ENCODE measurements at places on chromosomes 6 and 20. TPM values are rescaled to one million over a fixed set of nuclear protein-coding genes. Genes with fewer than 3 reads are reported as not detected.

CBLN4 gene
- not detected for total RNA-seq

ADTRP gene
- 0.38 TPM for total RNA-seq

OLIG3 gene
- not detected for total RNA-seq

DNA sequence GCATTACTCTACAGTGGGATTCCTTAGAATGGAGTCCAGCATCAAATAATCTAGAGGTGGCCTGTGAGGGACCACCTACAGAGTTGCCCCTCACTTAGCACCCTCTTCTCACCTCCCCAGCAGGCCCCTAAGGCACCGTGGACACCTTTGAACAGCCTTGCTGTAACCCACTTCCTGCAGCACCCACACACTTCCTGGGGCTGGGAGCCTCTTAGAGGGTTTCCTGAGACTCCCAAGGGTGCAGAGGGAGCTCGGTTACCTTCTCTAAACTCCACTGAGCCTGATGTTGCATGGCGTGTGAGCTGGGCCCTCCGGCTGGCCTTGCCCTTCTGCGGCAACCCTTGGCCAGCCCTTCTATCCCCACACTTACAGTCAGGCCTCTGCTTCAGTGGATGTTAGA lies 7.3 kb upstream of the SIRPG start:
- no peak for DNase-seq

GRCh38 chr6:26225848-26226578 lies 138.8 kb downstream of the HFE start:
- DNase-seq = no peak

SGK2 gene
- under 0.01 TPM for total RNA-seq

EPB41L2 gene
- 78.8 TPM for total RNA-seq

DNA sequence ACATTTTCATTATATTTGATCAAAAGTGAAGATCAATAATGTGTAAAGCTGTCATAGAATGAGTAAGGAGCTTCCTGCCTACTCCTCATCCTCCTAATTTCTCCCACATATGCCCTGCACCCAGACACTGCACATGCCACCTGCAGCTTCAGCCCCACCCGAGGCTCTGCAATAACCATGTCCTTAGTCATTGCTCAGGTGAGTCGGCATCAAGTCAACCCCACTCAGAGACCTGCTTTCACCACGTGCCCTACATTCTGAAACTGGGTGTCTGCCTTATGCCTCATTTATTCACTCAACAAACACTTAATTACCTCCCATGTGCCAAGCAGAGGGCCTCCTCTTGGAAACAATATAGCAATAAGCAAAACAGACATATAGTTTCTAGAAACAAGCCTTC lies 15.4 kb upstream of the TNFAIP3 start:
- no peak for DNase-seq

OXT gene
- not detected for total RNA-seq

DNA sequence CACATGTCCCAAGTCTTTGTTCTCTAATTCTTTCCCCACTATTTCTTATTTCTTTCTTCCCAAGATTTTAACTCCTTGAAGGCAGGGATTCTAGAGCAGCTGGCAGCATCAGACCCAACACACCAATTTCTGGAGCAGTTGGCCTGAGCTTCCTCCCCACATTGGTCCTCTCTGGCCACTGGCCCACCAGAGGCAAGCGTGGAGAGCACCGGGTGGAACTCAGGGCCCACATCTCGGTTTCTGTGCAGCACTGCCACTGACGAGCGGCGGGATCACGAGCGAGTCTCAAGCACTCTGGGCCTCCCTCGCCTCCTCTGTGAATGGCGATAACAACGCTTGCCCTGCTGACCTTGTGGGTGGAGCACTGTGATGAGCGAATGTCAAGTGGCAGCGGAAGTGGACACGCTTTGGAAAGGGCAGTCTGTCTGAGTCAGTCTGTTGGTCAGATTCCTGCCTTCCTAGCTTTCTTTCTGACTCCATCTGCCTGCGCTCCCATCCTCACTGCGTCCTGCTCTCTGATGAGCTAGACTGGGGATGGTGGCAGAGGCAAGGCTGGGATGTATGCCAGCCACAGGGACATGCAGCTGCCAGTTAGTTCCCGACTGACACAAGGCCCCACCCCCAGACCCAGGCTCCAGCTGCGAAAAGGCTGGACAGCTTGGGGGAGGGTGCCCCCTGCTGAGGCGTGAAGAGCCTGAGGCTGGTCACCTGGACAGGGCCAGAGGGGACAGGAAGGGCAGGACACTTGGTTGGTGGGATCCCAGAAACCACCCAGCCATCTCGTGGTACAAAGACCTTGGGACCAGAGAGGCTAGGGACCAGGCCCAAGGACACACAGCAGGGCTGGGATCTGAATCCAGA lies 4.5 kb upstream of the SPDEF start:
- DNase-seq = peak; percentile 55

DNA sequence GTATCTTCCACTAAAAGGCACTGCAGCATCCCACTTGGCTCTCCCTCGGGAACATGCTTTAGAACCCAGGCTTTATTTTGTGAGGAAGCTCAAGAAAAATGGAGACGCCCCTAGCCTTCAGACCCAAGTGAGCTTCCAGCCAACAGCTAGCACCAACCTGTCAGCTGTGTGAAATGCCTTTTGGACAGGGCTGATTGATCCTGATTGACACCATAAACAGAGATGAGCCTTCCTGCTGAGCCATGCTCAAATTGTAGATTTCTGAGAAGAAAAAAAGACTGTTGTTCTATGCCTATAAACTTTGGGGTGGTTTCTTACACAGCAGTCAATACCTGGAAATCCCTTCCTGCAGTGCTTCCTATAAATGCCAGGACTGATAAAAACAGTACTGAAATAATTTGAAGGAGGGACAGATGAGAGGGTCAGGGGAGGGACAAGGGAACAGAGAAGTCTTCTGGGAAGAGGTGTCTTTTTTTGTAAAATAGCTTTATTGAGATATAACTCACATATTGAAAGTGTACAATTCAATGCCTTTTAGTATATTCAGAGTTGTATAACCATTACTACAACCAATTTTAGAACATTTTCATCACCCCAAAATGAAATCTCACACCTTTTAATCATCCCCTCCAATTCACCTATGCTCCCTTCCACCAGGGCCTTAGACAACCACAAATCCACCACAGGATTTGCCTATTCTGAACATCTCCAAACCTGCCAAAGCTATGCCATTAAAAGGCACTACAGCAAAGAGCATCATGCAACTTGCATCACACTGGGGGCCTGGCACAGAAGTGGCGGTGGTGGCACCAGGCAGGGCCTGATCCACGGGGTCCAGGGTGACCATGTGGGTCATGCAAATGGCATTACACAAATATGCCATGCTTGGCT lies 2.7 kb upstream of the STK4 start:
- no peak for DNase-seq

PRPH2 gene
- 0.38 TPM for total RNA-seq

GRCh38 chr20:61311656-61312387 lies 59.8 kb downstream of the CDH4 start:
- DNase-seq = no peak

DNA sequence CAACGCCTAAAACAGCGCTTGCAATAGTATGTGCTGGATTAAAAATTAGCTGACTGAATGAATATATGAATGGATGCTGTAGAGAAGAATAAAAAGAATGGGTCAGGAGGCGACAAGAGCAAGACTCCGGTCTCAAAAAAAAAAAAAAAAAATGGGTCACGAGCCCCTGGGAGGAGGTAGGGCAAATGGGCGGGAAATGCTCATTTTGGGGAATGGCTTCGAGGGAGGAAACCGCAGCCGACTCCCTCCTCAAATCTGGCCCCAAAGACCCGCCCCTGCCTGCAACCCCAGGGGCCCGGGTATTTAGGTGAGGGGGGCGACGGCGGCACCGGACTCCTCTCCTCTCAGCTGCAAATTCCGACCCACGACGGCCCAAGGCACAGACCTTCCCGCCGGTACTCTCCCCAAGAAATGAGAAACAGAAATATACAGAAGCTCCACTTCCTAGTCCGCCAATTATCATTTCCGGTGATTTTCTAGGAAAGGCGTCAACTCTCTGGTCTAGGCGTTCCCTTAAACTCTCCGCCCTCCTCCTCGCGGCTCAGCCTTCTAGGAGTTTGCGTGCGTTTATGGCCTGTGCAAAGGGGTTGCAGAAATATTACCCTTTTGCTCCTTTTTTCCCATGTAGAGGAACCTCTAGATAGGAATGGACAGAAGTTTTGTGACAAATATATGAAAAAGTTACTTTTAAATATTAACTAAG lies at the start of gene ZNF311:
TSS of gene ZNF311 (minus strand) at position 133 of the 703 bp plus-strand sequence. CDS start 1,361 bp downstream, outside the sequence.
- no peak for DNase-seq

ZDHHC14 gene
- total RNA-seq = 19.5 TPM

DNA sequence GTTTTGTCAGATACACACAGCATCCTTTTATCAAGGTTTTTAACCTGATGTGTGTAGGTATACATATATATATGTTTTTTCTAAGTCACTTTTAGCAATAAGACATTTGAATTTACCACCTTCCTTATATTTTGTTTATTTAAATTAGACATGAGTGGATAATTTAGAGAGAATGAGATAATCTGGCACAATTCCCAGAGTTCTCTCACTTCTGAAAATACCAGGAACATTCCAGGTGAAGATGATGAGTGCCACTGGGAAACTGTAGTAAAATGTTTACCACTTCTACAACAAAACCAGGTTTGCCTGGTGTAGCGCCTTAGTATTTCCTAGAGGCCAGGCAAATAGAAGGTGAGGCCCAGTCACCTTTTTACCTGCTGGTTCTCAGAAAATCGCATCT lies 189.5 kb downstream of the TMEM242 start:
- DNase-seq = no peak

GLP1R gene
- total RNA-seq = not detected

SOBP gene
- 2.5 TPM for total RNA-seq

HLA-DMB gene
- total RNA-seq = 0.25 TPM

ARMH2 gene
- total RNA-seq = not detected

GRCh38 chr6:63839485-63839884 lies 203.9 kb downstream of the PHF3 start:
- no peak for DNase-seq

GRCh38 chr6:82832811-82833210 lies 232.8 kb downstream of the UBE3D start:
- DNase-seq = no peak

- no peak for DNase-seq
Observed at GRCh38 chr20:33922224-33922623, 71.5 kb upstream of the RALY start.

DNA sequence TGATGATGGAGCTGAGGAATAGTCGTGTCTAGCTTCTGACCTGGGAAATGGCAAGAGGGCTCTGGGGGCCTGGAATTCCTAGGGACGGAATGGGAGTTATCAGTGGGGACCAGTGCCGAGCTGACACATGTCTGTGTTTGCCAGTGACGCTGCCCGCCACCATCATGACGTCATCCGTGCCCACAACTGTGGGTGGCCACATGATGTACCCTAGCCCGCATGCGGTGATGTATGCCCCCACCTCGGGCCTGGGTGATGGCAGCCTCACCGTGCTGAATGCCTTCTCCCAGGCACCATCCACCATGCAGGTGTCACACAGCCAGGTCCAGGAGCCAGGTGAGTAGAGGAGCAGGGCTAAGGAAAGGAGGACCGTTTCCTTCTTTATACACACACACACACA lies 3.8 kb upstream of the CUL9 start:
- DNase-seq = no peak

GRCh38 chr20:15676815-15677214 lies 896.4 kb downstream of the KIF16B start:
- DNase-seq = no peak

- DNase-seq = peak; percentile 97
Observed at GRCh38 chr6:113102761-113103160, 754.4 kb upstream of the MARCKS start.

NCR2 gene
- not detected for total RNA-seq

TBXT gene
- total RNA-seq = not detected
